ENCODE measurements at places on chromosomes 2 and 18. TPM values are rescaled to one million over a fixed set of nuclear protein-coding genes. Genes with fewer than 3 reads are reported as not detected.

GRCh38 chr18:69705987-69706386 lies 241.7 kb downstream of the CD226 start:
- no peak for DNase-seq

DNA sequence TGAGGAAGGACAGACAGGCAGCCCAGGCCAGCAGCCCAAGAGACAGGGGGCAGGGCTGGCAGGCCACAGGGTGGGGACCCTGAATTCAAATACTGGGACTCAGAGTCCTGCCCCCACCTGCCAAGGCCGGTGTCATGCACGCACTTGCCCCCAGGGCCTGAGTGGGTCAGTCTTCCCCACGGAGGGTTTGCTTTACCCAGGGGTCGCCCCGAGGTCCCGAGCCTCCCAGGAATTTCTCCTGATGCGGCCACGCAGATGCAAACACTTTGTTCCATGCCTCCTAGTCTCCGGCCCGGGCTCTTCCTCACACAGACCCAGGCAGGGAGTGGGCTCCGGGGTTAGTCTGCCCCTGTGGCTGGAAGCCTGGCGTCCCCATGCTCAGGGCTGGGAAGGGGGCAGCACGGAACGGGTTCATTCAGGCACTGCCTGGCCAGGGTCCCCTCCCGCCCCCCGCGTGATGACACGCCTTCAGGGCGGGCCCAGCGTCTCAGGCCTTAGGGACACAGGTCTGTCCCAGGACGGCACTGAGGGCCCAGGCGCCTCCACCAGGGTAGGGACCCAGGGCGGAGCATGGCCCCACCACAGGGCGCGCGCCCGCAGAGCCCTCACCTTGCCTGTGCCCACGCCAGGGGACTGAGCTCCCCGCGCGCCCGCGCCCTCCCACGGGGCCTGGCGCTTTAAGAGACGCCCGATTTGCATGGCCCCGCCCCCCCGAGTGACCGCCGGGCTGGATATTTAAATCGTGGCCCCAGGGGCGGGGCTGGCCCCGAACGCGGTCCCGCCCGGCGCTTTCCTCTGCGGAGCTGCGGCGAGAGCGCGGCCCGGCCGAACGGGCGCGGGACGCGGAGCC lies at the start of gene SNED1:
Gene SNED1, plus strand, starts transcription at position 763 of the 850 bp plus-strand sequence. CDS start 220 bp downstream, outside the sequence.
- DNase-seq, result no peak

DNA sequence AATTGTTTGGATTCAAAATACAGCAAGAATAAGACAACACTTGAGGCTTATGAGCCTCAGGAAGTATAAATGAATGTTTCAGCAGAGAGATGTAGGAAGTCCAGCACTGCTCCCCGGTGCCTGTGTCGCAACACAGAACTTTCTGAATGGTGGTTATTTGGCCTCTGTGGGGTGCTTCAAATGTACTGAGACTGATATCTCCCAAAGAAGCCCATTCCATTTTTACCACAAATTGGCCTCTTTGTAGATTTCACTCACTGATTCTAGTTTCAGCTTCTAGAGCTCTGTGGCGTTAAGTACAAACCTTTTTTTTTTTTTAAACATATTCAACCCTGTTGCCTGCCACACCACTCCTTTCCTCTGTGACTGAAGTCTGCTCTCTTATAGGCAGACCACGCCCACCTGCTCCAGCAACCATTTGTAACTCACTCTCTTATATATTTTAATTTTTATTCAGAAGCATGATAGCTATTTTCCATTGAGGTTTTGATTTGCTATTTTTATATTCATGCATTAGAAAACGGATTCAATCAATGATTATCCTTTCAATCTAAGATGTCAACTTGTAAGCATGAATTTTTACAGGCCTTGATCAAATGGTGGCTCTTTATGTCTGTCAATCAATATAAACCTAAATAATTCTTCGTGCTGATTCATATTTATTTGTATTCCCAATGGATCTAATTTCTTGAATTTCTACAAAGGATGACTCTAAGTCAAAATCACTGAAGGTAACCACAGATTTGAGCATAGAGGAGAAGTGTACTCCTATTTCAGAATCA lies 277.1 kb upstream of the CCDC68 start:
- no peak for DNase-seq

C2orf80 gene
- 0.37 TPM for total RNA-seq

PJVK gene
- 10.9 TPM for total RNA-seq
